ENCODE measurements at places on chromosomes 11 and 22.

- peak; percentile 69 for DNase-seq
These were observed 38.9 kb upstream of the CSNK2A3 start for GRCh38 chr11:11391796-11392463.

GRCh38 chr11:64804346-64805210, 1.6 kb upstream of the MAP4K2 start:
- DNase-seq = no peak

DNA sequence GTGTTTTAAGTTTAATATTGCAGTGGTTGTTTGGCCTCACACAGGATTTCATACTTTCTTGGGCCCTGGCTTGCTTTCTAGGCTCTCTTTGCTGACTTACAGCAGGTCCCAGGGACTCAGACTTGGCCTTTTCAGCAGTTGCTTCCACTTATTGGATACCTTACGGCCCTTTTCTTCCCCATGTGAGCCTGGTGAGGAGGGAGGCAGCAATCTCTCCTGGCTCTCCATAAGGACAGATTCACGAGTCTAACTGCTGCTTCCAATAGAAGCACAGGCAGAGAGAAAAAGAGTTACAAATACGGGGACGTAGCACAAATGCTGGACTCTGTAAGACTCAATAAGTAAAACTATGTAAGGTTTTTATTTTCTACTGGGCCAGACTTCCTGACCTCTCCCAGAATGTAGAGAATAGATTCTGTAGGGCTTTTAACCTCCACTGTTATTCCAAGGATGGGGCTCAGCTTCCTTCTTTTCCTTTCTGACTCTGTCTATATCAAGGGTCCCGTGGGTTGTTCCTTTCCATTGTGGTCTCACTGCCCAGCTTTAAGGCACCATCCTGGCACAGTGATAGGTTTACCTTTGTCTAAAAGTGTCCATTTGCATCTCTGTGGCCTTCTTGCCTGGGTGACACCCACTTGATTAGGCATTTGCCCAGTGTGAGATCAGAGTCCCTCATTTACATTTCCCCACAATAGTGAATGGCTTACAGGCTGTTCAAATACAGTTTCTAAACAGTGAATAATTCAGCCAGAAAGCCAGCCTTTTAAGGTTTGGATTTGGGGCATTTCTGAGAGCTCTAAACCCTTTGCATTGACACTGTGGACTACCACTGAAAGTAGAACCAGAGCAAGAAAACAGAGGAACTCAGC, 92.8 kb downstream of the RASSF10 start:
- no peak for DNase-seq

GRCh38 chr11:16912692-16913111, 101.5 kb downstream of the PLEKHA7 start:
- DNase-seq = no peak

- DNase-seq = no peak
These were observed 12.0 kb upstream of the FOLR1 start for GRCh38 chr11:72179804-72180396.

GRCh38 chr11:36257351-36257750, 31.9 kb downstream of the COMMD9 start:
- DNase-seq = no peak

DNA sequence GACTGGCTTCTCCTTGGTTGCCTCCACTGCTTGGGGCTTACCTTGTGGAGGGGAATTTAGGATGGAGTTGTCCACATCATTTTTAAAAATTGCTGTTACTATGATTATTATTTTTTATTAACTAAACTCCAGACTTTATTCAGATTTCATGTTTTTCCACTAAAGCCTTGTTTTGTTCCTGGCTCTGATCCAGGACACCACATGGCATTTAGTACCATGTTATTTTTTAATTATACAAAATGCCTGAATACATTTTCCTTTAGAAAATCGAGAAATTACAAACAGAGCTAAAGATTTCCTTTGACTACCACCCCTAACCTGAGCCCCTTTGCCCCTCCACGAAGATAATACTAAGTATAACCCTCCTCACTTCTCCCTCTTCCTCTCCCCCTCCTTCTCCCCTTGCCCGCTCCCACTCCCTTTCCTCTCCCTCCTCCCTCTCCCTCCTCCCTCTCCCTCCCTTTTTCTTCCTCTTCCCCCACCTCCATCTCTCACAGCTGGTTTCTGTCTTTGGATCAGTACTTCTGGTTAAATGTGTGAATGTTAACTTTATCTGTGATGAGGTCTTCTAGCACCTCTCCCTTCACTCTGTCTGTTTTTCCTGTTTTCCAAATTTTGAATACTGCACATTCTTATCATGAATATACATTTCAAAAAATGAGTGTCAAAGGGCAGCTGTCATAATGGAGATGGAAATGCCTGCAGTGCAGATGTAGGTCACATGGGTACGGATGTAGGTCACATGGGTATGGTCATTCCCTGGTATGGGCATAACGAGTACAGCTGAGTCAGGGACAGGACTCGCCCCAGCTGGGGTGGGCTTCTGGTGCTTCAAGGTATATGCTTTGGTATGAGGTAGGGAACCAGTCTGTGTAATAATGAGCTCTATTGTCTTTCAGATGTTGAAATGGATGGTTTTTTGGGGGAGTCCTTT, 54.4 kb upstream of the OR4B1 start:
- no peak for DNase-seq

DNA sequence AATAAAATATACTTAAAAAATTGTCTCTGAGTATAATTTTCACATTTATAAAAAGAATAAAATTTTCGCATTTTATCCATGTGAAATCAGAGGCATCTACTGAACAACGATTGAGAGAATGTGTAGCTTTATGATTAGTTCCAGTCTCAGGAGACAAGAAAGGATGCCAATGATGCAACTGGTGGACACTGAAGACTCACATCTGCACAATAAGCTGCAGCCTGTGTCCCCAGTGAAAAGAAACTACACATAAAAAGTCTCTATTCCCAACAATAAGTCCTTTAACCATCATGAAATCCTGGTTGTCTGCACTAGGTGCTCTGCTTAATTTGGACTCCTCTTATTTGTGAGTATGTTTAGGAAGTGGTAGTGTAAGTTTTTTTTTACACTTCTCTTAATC, 22.0 kb downstream of the OR5AS1 start:
- no peak for DNase-seq

DNA sequence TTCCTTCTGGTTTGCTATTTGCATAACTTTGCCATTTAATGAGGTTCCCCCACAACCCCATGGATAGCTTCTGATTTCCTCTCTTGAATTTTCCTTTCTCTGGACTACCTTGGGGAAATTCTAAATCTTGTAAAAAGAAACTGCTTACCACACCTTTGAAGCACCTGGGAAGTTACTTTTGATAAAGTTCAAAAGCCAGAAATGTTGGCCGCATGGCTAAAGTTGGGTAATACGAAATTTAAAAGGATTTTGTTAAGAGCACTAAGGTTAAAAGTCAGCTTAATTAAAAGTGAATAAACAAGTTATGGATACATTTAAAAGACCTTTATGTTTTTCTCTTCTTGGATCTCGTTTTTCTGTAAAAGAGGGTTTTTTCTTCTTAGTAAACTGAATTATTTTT, 5.5 kb downstream of the CASP4 start:
- DNase-seq = no peak

GRCh38 chr11:11217929-11218628, 135.0 kb downstream of the CSNK2A3 start:
- DNase-seq = no peak

GRCh38 chr22:19896665-19897355, 42.1 kb upstream of the GNB1L start:
- no peak for DNase-seq
